Left renal pelvis (tissue), 4 donors: ENCODE measurements at places on chromosomes 11 and 22. TPM values are rescaled to one million over a fixed set of nuclear protein-coding genes. Genes with fewer than 3 reads are reported as not detected.

The P2RY2 gene
- polyA plus RNA-seq: 0.70 TPM

The OR52I1 gene
- not detected for polyA plus RNA-seq

The MUC2 gene
- polyA plus RNA-seq: 0.01 TPM

The OR4D5 gene
- not detected for polyA plus RNA-seq

The CCDC73 gene
- 0.26 TPM for polyA plus RNA-seq

The C11orf87 gene
- polyA plus RNA-seq: 0.29 TPM

The GPR83 gene
- 0.93 TPM for polyA plus RNA-seq

The CASP1 gene
- polyA plus RNA-seq: 5.6 TPM

The NDUFA6 gene
- polyA plus RNA-seq: 74.8 TPM

The TRIM49D1 gene
- not detected for polyA plus RNA-seq

The CCDC188 gene
- polyA plus RNA-seq: 0.34 TPM

The MRGPRE gene
- polyA plus RNA-seq: not detected

The UBQLNL gene
- 0.52 TPM for polyA plus RNA-seq

The TESMIN gene
- 22.0 TPM for polyA plus RNA-seq

The MMP27 gene
- polyA plus RNA-seq: not detected

The ART5 gene
- polyA plus RNA-seq: 5.1 TPM

The ARHGAP1 gene
- 58.4 TPM for polyA plus RNA-seq

The ANO5 gene
- polyA plus RNA-seq: 8.0 TPM

The GGTLC3 gene
- polyA plus RNA-seq: not detected

The OR51B5 gene
- polyA plus RNA-seq: 0.40 TPM

The LRRC74B gene
- 0.10 TPM for polyA plus RNA-seq

The SYCE3 gene
- polyA plus RNA-seq: 0.42 TPM

The TUBA8 gene
- polyA plus RNA-seq: 3.2 TPM

The OR2D2 gene
- polyA plus RNA-seq: not detected

The GDPD4 gene
- polyA plus RNA-seq: not detected

The PATE4 gene
- polyA plus RNA-seq: not detected

The MUS81 gene
- 40.5 TPM for polyA plus RNA-seq

The TNNI2 gene
- 0.78 TPM for polyA plus RNA-seq

The OR8G5 gene
- polyA plus RNA-seq: not detected

The USH1C gene
- 43.1 TPM for polyA plus RNA-seq

The APOL4 gene
- 8.6 TPM for polyA plus RNA-seq

The HEPN1 gene
- polyA plus RNA-seq: not detected

The FAM118B gene
- 30.6 TPM for polyA plus RNA-seq

The OMP gene
- polyA plus RNA-seq: not detected

The PRODH gene
- polyA plus RNA-seq: 0.75 TPM

The STARD10 gene
- polyA plus RNA-seq: 89.9 TPM
